ENCODE measurements at places on chromosomes 7 and 10. TPM values are rescaled to one million over a fixed set of nuclear protein-coding genes. Genes with fewer than 3 reads are reported as not detected.

The LYZL2 gene
- total RNA-seq = not detected

GRCh38 chr7:91082852-91083495, 181.3 kb upstream of the FZD1 start:
- ATAC-seq = no peak

The MSMB gene
- not detected for total RNA-seq

The HOXA4 gene
- total RNA-seq = 0.26 TPM

- no peak for ATAC-seq
These were observed 46.2 kb downstream of the MINDY4 start for GRCh38 chr7:30817371-30817767.

GRCh38 chr10:122746408-122746807, 46.8 kb upstream of the C10orf120 start:
- ATAC-seq = no peak

- no peak for ATAC-seq
These were observed 478.6 kb downstream of the PLXNA4 start for GRCh38 chr7:132097550-132098134.

DNA sequence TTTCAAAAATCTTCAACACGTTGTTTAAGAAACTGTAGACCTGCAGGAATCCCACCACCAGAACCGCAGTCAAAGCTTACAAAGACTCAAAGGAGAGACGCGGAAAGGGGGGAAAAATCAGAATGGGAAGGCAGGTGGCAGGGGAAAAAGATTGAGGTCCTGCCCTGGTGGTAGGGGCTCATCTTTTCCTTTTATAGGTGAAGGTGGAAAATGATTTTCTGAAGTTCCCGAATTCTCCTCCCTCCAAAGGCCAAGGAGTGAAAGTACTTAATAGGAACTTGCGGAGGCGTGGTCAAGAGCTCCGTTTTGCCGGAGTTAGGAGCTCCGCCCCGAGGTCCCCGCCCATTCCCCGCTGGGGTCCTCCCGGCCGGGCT, 724 bp downstream of the BBIP1 start:
- ATAC-seq = no peak

- no peak for ATAC-seq
These were observed 29.6 kb downstream of the FOXP2 start for GRCh38 chr7:114444196-114444595.

DNA sequence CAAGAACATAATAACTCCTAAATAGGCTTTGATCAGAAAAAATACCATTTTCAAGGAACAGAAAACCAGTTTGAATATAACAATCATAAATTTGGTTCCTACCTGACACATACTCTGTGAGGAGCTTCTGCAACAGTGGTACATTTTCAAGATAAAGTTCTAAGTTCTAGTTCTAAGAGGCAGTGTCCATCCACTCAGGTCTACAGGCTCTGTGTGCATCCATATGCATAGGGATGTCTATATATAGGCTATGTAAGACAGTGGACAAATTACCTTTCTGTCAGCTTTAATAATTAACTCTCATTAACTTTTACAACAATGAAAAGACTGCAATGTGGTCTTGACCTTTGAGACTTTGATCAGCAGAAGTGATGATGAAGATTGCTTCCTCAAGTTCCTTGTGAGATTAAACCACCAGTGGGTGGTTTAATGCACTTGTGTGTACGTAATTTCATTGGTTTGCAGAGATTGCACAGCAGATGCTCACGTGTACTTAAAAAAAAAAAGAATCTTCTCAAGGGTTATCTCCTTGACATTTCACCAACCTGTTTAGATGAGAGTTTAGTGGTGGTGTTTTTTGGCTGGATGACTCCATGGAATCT, at the start of gene SLC26A3:
Gene SLC26A3 (minus strand): TSS at position 215 of the 602 bp plus-strand sequence. CDS start 8,714 bp downstream, outside the sequence.
- ATAC-seq = no peak

The ARHGEF35 gene
- 5.1 TPM for total RNA-seq

GRCh38 chr10:22365644-22366434, 20.5 kb downstream of the SPAG6 start:
- no peak for ATAC-seq

DNA sequence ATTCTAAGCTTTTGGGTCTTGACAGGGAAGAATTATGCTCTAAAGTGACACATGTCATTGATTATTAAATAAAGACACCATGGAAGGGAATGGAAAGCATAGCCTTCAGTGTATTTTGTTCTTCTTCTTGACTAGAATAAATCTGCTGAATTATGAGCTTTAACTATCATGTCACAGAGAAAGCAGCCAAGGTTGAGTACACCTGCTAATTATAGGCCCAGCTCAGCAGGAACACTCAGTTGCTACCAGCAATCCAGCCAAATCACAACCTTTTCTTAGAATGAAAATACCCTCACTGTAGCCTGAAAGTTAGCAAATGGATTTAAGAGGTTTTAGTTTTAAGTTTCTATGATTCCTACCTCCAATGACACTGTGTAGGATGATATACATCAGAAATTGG, 225.3 kb upstream of the RHOBTB1 start:
- ATAC-seq = no peak

DNA sequence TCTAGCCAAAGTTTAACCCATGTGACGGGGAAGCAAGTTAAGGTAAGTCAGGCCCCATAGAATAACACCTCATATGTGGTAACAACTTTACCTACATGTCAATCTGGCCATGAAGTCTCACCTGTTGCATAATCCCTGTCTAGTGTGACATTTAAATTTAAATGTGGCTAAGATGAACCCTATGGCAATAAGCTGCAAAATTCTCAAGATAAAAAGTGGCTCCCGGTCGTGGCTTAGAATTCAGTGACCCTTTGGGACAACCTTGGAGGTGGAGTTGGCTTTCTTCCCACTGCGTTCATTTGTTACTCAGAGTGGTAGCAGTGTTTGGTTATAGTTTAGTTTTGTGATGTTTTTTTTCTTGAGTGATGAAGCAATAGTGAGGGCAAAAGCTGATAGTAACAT, 90.6 kb downstream of the ARID5B start:
- peak; percentile 9 for ATAC-seq

DNA sequence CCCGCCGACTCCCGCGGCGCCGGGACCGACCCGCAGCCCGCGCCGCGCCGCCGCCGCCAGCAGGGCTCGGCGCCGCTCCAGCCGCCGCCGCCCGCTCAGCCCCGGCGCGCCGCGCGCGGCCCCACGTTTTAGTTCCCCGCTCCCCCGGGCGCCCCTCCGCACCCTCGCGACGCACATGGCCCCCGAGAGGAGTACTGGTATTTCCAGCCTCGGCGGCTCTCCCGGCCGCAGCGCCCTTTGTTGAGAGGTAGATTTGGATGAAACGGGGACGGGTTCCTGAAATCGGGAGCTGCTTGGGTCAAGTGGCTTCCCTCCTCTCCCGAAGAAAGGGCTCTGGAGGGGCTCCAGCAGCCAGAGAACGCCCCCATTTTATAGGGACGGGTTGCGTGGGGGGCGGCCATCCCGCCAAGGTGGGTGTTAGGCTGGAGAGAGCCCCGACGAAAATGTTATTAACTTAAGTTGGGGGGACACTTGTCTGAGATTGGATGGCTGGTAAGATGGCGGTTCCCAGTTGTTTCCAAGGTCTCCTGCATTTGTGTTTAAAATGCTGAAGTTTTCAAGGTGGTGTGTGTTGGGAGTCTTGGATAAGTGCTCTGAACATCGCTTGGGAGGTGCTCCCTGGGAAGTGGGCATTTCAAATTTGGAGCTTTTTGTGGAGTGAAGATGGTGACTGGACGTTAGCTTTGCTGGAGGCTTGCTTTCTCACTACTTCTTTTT, 1.2 kb downstream of the BMI1 start:
- no peak for ATAC-seq

DNA sequence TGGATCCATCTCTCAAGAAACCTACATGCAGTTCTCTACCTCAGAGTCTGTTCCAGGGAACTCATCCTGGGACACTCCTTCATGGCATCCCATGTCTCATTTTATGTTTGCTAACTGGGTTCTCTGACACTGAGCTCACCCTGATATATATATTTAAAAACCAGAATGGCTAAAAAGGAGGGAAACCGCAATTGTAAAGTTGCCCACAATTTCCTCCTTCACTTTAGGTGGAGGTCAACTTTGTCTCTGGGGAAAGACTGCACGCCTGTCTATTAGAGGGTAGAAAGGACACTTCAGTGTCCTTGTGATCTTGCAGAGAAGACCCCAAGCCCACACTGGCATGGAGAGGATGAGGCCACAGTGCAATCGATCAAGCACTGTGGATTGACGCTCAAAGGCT, 131.7 kb downstream of the TEX36 start:
- no peak for ATAC-seq

DNA sequence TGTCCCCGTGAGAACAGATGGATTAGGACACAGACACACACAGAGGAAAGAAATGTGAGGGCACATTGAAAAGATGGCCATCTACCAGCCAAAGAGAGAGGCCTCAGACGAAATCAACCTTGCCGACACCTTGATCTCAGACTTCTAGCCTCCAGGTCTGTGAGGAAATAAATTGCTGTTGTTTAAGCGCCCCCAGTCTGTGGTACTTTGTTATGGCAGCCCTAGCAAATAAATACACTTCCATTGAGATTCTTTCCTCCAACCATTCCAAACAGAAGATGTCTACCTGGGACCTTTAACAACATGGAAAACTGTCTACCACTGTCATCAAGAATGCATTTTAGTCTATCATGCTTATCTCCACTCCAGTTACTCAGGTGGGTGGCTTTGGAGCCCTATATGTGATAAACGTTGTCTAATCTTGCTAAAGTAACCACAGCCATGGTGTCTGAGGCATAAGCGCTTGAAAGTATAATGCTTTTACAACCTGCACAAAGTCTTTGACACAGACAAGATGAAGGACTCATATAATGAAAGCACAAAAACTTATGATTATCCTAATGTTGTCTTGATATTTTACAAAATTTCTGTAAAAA, 244.3 kb downstream of the MTERF1 start:
- no peak for ATAC-seq

DNA sequence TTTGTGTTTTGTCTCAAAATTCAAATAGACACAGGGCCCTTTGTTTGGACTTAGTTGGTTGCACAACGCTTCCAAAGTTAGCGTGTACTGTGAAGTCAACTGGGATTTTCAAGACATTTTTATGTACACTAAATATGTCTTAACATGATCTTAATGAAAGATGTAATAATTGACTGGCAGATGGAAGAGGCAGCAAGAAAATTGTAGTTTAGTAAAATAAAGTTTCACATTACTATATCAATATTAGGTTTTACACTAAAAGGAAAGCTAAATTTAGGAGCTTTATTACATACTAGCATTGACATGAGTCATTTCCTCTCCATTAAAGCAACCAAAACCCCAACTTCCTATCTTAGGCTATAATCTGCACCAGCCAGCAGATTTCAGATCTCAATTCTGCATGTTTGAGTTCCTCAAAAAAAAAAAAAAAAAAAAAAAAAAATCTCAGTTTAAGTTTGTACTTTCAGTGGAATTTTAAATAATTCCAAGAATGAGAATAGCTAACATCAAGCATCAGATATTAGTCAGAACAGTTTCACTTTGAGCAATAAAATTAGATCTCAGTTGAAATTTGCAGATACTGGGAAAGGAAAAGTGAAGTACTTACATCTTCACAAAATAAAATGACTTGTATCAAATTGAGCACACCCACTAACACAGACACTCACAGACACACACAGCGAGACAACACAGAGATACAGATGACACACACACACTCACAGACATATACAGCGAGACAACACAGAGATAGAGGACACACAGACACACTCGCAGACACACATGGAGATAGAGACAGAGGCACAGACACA, 346.6 kb upstream of the KLF6 start:
- ATAC-seq = peak; percentile 74

DNA sequence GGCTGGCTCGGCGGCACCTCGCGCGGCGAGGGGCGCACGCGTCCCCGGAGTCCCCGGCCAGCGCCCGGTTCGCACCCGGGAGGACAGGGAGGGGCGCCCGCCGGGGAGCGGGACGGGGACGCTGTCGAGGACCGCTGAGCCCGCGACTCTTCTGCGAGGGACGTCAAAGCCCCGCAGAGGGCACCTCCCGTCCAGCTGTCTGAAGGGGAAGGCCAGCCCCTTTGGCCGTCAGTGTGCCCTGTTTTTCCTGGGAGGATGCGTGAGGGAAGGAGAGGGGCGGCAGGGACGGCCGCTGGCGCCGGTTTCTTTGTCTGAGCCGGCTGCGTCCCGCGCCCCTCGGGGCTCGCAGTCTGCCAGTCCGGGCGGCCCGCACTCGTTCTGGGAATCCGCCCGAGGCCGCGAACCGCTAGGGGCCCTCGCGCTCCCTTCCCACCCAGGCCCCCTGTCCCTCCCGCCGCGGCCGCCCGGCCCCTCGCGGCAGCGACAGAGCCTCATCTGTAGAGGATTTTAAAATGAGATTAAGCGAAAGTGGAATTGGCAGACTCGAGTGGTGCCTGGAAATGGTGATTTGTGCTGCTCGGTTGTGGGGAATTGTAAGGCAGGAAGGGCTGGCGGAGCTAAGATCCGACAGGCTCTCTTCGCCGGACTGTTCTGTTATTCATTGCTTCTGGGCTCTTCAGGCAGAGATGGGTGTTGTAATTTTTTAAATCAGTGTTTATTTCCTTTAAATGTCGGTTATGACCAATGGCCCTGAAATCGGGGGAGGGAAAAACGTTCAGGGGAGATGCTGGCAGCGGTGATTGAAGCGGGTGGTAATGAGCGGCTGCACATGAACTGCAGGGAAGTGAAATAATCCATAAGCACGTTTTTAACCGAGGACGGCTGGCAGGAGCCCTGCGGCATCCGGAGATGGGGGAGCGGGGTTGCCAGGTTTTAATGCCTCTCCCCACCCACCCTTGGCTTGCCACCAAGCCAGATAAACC, 618 bp upstream of the RELN start:
- ATAC-seq = no peak

DNA sequence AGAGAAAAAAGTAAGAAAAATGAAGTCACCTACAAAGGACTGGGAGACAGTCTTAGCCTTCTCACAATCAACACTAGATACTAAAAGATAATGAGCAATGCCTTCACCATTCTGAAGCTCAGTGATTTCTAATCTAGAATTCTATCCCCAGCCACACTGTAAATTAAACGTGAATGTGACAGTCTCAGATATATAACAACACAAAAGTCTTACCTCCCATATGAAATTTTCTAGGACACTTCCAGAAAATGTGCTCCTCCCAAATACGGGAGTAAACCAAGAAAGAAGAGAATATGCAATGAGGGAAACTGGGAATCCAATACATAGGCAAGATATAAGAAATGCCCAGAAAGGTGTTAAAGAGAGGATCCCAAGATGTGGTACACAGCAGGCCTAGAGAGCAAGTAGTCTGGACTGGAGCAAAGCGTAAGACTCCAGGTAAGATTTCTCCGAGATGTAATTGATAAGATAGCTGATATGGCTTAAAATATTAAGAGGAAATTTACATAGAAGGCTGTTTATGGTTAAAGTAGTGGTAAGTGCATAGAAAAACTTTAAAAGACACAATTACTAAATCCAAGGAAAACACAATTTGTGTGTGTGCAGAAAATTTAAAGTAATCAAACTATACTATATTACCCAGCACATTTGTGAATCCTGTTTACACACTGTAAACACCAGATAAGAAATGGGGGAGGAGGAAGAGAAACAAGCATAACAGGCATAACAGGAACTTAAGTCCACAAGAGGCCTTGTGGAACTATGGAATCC, 44.1 kb downstream of the SGMS1 start:
- no peak for ATAC-seq

DNA sequence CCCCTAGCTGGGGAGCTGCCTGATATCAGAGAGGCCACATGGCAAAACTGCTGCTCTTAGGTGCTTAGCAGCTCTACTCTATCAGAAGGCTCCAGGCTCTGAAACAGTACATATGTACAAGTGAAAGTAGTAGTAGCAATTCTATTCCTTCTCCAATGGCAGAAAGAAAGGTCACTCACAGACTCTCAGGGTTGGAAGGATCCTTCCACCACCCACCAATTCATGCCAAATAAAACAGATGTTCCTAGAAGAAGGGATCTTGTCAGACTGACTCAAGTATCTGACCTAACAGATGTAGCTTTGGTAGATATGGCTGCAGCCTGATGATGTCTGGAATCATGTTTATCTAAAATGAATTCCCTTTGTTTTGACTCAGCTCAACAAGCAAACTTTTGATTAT, 8.0 kb upstream of the ALDH18A1 start:
- no peak for ATAC-seq

Data from activated T-helper 17 cell treated with anti-CD3 and anti-CD28 coated beads, Interleukin-2, amount 50 U/mL, for 72 hours (primary cell).